ENCODE measurements at places on chromosomes 4 and X.

- H3K27me3 ChIP-seq = no peaks in the 10 kb centered on the region
- H3K4me1 ChIP-seq = no peaks in the 10 kb centered on the region
- H3K4me3 ChIP-seq = no peak overlapping the region
- H3K36me3 ChIP-seq = no peaks in the 10 kb centered on the region
Measured at GRCh38 chr4:14096396-14096965, 469.0 kb upstream of the BOD1L1 start.

GRCh38 chr4:176885224-176885623 is 92.5 kb upstream of the VEGFC start:
- H3K27ac ChIP-seq = no peak overlapping the region
- no peaks in the 10 kb centered on the region for H3K27me3 ChIP-seq
- no peaks in the 10 kb centered on the region for H3K36me3 ChIP-seq
- H3K4me1 ChIP-seq = no peaks in the 10 kb centered on the region
- no peak for DNase-seq

DNA sequence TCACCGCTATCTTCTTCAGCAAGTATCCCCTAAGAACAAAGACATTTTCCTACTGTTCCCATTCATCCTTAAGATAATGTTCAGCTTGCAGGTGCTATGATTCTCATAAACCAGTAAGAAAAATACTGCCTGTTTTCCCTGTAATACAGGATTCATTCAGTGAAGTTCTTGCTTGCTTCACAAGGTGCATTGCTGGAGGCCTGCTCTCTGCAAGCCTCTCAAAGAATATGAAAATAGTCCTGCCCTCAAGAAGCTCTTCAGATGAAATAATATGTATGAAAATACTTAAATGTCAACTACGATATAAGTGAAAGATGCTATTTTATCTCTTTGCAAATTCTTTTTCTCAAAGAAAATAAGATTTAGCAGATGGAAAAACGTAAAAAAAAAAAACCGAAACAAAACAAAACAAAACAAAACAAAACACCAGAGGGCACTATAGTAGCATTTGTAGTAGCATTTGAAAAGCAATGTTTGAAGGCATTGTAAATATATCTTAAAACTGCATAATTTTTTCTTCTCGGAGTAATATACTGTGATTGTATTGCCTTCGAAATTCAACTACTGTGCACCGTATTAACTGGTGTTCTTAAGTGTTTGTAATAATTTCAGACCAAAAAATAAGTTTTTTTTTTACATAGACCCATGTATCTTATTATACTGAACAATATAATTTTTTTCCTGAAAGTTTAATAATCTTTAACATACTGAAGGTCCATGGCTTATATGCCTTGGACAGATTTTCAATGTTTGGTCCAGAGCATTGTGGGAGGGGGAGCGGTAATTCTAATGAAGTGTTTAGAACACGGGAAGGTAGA is 26.0 kb downstream of the ADH4 start:
- no peaks in the 10 kb centered on the region for H3K27me3 ChIP-seq
- no peak overlapping the region for H3K27ac ChIP-seq
- H3K4me1 ChIP-seq = no peaks in the 10 kb centered on the region
- H3K4me3 ChIP-seq = no peak overlapping the region
- DNase-seq = no peak
- no peaks in the 10 kb centered on the region for H3K36me3 ChIP-seq

DNA sequence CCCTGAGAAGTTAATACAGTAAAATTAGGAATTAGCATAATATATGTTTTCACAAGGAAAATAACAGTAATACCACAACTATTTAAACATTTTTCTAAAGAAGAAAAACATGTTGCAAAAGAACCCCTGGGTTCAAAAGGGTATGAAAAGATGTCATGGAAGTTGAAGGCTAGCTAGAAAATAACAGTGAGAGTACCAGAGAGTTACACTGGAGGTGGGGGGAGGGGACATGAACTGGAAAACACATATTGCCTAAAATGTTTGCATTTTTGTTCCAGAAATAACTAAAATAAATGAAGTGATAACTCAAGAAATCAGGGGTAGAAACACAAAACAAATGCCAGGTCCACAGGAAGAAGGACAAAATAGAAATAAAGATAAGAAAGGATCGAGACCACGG is 336.6 kb upstream of the MAD2L1 start:
- H3K36me3 ChIP-seq = no peaks in the 10 kb centered on the region
- H3K4me3 ChIP-seq = no peak overlapping the region
- no peaks in the 10 kb centered on the region for H3K27me3 ChIP-seq
- no peak for DNase-seq

- H3K36me3 ChIP-seq = no peaks in the 10 kb centered on the region
- DNase-seq = no peak
- no peak overlapping the region for H3K4me3 ChIP-seq
- no peaks in the 10 kb centered on the region for H3K4me1 ChIP-seq
- H3K27me3 ChIP-seq = no peaks in the 10 kb centered on the region
Measured at GRCh38 chr4:101801958-101802357, 11.4 kb downstream of the BANK1 start.

DNA sequence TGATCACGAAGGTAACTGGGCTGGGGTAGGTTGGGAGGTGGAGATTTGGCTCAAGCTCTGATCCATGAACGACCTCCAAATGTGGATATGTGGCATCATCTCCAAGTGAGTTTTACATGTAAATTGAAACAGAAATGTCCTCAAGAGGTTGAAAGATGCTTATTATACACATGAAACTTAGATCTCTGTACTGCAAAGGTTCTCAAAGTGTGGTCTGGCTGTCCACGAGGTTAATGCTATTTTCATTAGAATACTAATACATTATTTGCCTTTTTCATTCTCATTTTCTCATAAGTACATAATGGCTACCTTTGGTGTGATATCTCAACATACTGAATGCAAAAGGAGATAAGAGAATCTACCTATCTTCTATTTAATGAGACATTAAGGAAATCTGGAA is 198.2 kb downstream of the RASL11B start:
- H3K36me3 ChIP-seq = no peaks in the 10 kb centered on the region
- no peak overlapping the region for H3K4me3 ChIP-seq
- DNase-seq = no peak
- H3K27me3 ChIP-seq = no peaks in the 10 kb centered on the region
- H3K4me1 ChIP-seq = no peaks in the 10 kb centered on the region
- no peak overlapping the region for H3K27ac ChIP-seq

DNA sequence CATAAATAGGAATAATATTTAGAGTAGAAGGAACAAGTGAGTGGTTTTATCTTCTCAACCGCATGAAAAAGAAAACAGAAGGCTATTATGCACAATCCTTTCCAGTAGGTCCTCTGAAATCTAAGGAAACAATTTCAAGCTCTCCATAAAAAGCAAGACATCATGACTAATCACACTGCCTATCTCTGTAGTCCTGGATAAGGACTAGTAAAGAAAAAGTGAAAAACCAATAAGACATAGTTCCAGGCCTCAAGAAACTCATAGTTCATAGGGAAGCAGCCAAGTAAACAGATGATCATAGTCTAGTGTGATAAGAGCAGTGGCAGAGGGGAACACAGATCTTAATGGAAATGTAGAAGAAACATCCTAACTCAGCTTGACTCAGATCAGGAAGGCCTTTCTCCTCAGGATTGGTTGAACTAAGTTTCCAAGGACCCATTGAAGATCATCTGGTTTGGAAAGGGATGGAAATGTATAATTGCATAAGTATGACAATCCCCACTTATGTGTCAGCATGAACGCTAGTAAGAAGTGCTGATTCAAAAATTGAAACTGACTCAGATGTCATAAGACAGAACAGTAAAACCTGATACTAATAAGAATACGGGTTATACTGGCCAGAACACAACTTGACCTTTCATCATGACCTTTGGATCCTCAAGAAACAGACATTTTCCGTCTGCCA is 155.3 kb downstream of the GRIA3 start:
- no peak overlapping the region for H3K4me3 ChIP-seq
- H3K4me1 ChIP-seq = no peaks in the 10 kb centered on the region
- no peak for DNase-seq
- no peaks in the 10 kb centered on the region for H3K36me3 ChIP-seq
- H3K27me3 ChIP-seq = no peaks in the 10 kb centered on the region

DNA sequence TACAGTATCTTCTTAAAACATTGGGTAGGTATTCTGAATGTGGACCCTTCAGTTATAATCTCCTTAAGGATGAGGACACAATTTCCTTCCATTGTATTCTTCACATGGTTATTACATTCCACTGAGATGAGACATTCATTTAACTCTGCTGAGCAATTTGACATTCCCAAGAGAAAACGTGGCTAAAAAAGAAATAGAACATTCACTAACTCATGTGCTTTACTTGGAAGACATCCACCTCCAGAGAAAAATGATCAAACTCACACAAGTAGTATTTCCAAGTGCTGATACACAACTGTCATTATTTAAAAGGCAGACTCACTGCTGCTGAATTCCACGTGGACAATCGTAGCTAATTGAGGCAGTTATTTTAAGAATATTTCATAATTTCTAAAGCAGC is 227.9 kb upstream of the ANKRD50 start:
- no peak for DNase-seq
- no peaks in the 10 kb centered on the region for H3K36me3 ChIP-seq
- H3K27ac ChIP-seq = no peak overlapping the region
- H3K4me3 ChIP-seq = no peak overlapping the region

- H3K27ac ChIP-seq = no peak overlapping the region
- H3K4me1 ChIP-seq = no peaks in the 10 kb centered on the region
- no peaks in the 10 kb centered on the region for H3K36me3 ChIP-seq
- H3K27me3 ChIP-seq = no peaks in the 10 kb centered on the region
- H3K4me3 ChIP-seq = no peak overlapping the region
- DNase-seq = no peak
Measured at GRCh38 chrX:148958901-148959300, 458.5 kb downstream of the AFF2 start.

GRCh38 chrX:31099536-31100090 is 27.8 kb upstream of the FTHL17 start:
- H3K27me3 ChIP-seq = no peaks in the 10 kb centered on the region
- no peak for DNase-seq

DNA sequence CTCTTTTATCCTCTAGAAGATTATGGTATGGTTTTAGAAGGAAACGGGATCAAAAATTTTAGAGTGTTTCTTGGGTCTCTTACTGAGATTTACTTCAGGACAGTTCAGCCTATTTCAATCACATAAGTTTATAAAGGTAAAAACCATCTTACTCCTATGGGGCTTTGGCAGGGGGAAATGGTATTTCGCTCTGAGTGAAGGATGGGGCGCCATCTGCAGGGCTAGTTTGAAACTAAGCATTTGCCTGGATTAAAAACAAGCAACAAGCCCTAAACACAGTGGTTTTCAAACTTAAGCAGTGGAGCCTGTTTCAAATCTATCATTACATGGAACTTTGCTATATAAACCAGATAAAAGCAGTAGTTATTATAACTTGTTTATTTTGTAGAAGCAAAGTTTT is 361.5 kb upstream of the FMR1 start:
- H3K36me3 ChIP-seq = no peaks in the 10 kb centered on the region
- H3K4me1 ChIP-seq = no peaks in the 10 kb centered on the region
- no peak overlapping the region for H3K4me3 ChIP-seq
- H3K27me3 ChIP-seq = no peaks in the 10 kb centered on the region
- DNase-seq = peak; percentile 77

- no peaks in the 10 kb centered on the region for H3K36me3 ChIP-seq
- H3K27ac ChIP-seq = no peak overlapping the region
- no peak overlapping the region for H3K4me3 ChIP-seq
- DNase-seq = peak; percentile 63
- H3K27me3 ChIP-seq = no peaks in the 10 kb centered on the region
Measured at GRCh38 chr4:7156761-7157488, 35.4 kb upstream of the SORCS2 start.

GRCh38 chr4:57355101-57355665 is 245.0 kb upstream of the IGFBP7 start:
- H3K36me3 ChIP-seq = no peaks in the 10 kb centered on the region
- no peak for DNase-seq
- no peaks in the 10 kb centered on the region for H3K27me3 ChIP-seq
- H3K4me3 ChIP-seq = no peak overlapping the region

- H3K36me3 ChIP-seq = no peaks in the 10 kb centered on the region
- no peak for DNase-seq
- H3K4me3 ChIP-seq = no peak overlapping the region
- no peak overlapping the region for H3K27ac ChIP-seq
- no peaks in the 10 kb centered on the region for H3K27me3 ChIP-seq
- no peaks in the 10 kb centered on the region for H3K4me1 ChIP-seq
Measured at GRCh38 chrX:32293962-32294700, 917.2 kb downstream of the DMD start.

- H3K4me1 ChIP-seq = no peaks in the 10 kb centered on the region
- no peaks in the 10 kb centered on the region for H3K27me3 ChIP-seq
- DNase-seq = no peak
- no peak overlapping the region for H3K4me3 ChIP-seq
- no peaks in the 10 kb centered on the region for H3K36me3 ChIP-seq
Measured at GRCh38 chr4:72768364-72768763, 199.3 kb upstream of the ADAMTS3 start.

DNA sequence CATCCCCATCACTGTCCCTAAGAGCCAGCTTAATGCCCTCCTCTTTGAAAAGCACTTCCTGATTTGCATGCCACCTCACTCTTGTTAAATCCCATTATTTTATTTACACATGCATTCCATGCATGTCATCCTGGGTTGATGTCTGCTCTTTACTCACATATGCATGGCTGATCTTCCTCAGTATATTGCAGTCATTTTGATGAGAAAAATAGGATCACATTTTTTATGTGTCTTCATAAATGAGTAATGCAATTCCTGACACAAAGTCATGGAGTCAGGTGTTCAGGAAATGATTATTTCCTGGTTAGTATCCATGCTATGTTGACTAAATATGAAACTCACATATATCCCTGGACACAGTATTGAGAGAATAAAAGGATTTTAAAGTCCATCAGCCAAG is 204.7 kb downstream of the SLIT2 start:
- no peak overlapping the region for H3K4me3 ChIP-seq
- DNase-seq = no peak
- no peaks in the 10 kb centered on the region for H3K27me3 ChIP-seq
- H3K27ac ChIP-seq = no peak overlapping the region

GRCh38 chr4:13640149-13640940 is 12.8 kb upstream of the BOD1L1 start:
- H3K27ac ChIP-seq = no peak overlapping the region
- no peak overlapping the region for H3K4me3 ChIP-seq
- peaks cover 28% of the 10 kb centered on the region for H3K4me1 ChIP-seq
- no peaks in the 10 kb centered on the region for H3K27me3 ChIP-seq

- H3K36me3 ChIP-seq = no peaks in the 10 kb centered on the region
- H3K27ac ChIP-seq = no peak overlapping the region
- H3K4me1 ChIP-seq = no peaks in the 10 kb centered on the region
- H3K4me3 ChIP-seq = no peak overlapping the region
- H3K27me3 ChIP-seq = no peaks in the 10 kb centered on the region
Measured at GRCh38 chr4:133440404-133440803, 291.3 kb downstream of the PCDH10 start.

All from testis (tissue), 5 donors.